ENCODE measurements at places on chromosomes 12 and 14.

DNA sequence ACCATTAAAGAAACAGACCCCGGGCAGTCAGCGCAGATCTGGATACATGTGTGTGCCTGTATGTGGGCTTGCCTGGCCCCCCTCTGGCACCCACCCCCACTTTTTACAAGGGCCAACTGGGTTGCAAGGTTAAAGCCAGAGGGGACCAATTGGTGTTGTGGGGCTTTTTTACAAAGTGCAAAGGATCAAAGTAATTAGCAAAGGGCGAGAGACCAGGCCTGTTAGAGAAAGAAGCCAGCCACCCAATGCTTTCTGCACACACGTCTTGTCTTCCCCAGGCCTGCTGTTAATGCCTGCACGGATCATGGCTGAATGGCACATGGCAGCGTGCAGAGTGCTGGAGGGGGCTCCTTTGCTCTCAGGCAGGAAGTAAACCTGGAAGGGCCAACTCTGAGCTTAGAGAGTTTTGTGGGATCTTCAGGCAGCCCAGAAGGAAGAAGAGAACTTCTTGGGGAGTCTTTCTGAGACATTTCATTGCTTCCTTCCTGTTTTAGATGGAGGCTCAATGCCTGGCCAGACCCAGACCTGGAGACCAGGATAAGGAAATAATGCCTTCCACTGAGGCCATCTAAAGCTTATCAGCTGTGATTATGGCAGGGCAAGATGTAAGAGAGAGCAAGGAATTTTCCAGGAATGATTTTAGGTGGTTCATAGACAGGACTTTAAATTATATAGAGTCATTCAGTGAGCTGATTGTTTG is 523.4 kb upstream of the TBX3 start:
- no peak for DNase-seq

GRCh38 chr14:24874514-24875202 is 175.3 kb downstream of the STXBP6 start:
- DNase-seq = no peak

GRCh38 chr12:97050509-97050908 is 143.5 kb downstream of the NEDD1 start:
- DNase-seq = no peak

DNA sequence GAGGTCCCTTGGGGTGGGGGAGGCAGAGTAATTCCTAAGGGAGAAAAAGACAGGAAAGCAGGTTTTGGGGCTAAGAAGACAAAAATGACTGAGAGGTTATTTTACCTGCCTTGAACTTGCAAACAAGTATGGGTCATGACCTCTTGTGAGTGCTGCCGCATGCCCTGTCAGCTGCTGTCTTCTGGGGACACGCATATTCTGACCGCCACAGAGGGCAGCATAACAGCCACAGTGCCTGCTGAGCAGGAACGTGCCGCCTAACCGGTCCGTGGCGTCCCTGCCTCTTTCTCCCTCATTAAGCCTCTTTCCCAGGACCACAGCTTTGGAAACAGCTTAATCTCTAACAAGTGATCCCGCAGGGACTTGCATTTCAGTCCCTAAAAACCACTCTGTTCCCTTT is 51.3 kb upstream of the KCNA1 start:
- no peak for DNase-seq

GRCh38 chr14:92451245-92451644 is 62.3 kb upstream of the RIN3 start:
- no peak for DNase-seq

- no peak for DNase-seq
Observed at GRCh38 chr14:72559202-72559601, 334.7 kb downstream of the DPF3 start.

DNA sequence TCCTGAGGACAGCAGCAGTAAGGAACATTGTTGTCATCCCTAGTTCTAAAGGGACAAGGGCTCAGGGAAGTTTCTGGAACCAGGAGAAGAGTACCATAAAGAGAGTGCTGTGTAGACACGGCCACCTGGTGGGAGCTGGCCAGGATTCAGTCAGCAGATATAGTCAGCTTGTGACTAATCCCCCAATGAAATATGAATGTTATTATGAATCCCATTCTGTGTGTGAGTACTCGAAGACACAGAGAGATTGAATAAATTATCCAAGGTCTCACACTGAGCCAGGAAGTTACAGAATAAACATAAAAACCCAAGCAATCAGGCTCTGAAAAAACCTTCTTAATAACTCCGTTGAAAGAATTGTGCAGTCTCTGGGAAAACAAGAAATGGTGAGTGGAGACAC is 1359.5 kb downstream of the AACS start:
- no peak for DNase-seq

DNA sequence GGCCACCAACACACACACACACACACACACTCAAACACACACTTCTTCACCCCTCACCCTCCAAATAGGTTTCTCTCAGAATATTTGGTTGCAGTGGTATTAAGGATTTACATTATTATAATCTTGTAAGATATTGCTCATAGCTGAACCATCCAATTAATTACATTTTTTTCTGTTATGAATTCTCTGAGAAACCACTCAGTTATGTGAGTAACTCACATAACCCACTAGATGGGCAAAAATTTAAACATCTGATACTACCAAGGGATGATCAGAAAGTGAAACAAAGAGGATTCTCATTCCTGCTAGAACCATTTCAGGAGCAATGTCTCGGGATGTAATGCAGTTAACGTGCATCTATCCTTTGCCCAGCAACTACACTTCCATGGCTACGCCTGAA is 31.6 kb downstream of the TMTC1 start:
- DNase-seq = no peak

DNA sequence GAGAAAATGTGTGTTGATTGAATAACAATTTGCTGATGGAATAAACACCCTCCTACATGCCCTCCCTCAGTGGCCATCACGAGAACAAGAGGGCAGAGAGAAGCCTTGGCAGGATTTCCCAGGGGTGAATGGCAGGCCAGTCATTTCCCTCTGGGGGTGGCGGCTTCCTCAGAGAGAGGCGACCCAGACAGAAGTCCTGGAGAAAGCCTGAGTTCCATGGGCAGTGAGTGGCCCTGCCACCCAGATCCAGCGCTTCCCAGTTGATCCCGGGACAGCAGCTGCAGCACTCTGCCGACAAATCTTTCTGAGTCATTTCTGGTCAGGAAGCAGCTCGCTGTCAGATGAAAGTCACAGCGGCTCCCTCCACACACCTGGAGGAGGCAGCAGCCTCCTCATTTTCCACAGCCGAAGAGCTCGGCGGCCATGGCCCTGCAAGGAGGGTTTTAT is 123.0 kb downstream of the SCARB1 start:
- DNase-seq = no peak

DNA sequence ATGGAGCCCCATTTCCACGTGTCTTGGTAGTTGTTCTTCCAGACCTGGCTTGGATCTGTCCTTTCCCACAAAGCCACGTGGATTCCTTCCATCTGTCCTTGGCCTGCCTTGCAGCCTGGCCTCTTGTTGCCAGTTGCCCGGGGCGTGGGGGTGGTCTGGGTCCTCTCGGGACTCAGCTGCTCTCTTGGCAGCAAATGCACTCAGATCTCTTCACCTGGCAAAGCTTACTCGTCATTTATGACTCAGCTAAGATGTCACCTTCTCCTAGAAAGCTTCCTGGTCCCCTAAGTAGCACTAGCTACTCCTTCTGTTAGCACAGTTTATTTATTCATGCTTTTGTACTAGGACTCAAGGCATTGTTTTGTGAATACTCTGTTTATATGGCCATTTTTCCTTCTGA is 13.6 kb downstream of the PLEKHG3 start:
- DNase-seq = no peak

DNA sequence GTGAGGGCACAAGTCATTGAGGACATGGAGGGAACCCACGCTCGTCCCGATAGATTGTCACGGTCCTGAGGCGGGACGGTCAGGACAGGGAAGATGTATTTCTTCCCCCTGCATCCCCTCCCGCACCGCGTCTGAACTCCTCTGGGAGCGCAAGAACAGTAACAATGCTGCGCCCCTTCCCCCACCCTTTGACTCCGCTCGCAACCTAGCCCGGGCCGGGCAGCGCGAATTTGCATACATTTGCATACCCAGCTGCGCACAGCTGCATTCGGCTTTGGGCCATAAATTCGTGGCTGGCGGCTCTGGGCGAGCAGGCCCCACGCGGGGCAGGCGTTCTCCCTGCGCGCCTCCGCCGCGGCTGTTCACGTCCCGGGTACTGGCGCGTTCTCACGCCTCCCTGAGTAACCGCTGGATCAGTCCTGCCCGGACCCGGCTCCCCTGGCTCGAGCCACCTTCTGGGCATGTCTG is 29.0 kb upstream of the SMUG1 start:
- no peak for DNase-seq

DNA sequence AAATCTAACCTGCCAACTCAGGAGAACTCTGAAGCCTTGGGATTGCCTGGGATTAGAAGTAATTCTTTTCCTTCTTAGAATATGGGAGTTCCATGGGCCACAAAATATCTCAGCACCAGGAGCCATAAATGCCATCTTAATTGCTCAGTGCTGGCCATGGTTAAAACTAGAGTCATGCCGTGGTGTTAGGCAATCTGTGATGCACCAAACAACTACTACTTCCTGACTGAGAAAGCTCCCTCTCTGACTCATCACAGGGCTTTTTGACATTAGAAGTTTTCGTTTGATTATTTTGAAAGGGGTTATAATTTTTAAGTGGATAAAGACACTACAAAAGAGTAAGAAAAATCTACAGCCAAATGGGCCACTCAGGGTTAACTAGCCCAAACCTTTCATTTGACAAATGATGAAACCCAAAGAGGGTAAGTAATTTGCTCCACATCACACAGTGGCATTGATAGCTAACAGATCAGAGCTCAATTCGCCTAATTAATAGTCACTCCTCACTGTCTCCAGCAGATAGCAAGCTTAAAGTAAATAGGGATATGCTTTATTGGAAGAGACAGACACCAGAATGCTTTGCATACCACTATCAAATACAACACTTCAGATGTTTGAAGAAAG is 377.3 kb downstream of the EMP1 start:
- no peak for DNase-seq

- DNase-seq = no peak
Observed at GRCh38 chr12:71848212-71848611, 8.7 kb downstream of the TBC1D15 start.

- no peak for DNase-seq
Observed at GRCh38 chr14:64464651-64465050, 648 bp upstream of the AKAP5 start.

- no peak for DNase-seq
Observed at GRCh38 chr12:87671757-87672156, 357.4 kb downstream of the C12orf50 start.

DNA sequence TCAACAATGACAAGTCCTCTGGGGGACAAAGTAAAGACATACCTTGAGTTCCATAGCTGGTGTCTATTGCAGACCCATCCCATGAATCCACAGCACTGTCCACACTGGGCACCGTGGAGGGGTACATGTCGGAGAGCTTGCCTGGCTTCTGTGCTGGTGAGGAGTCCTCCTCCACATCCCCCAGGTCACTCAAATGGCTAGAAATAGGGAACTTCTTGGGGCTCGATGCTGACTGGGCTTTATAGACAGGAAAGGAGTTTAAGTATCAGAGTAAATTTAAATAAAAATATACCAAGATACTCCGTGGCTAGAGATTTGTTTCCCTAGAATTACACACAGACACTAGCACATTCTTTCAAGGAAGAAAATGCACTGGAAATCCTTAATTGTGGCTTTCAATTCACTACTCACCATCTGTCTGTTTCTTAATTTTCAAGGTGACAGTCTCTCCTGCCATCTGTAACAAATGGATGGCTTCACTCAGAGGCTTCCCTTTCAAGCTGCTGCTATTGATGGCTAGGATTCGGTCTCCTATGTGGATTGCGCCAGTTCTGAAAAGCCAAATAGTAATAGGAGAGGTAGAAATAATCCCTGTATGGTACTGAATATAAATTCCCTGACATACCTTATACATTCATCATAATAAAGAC is 90.1 kb downstream of the HELB start:
- no peak for DNase-seq

GRCh38 chr12:57152639-57153038 is 5.2 kb upstream of the LRP1-AS start:
- DNase-seq = no peak

DNA sequence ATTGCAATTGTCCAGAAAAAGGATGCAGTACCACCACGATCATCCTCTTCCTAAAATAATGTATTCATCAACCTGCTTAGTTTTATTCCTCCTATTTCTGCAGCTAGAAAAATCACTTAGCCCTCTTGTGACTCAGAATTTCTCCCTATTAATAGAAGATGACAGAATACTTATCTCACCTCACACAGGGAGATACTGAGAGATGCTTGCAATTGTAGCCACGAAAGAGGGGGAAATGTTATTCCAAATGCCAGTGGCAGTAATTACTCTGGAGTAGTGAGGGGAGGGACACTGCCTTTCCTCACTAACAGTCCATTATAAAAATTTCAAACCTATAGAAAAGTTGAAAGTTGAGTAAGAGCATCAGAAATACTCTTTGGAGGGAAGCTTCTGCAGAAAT is 11.8 kb upstream of the DUSP6 start:
- no peak for DNase-seq

GRCh38 chr12:44775901-44776300 is 100.2 kb downstream of the NELL2 start:
- DNase-seq = no peak

- DNase-seq = no peak
Observed at GRCh38 chr14:24378981-24379906, 11.3 kb downstream of the NFATC4 start.

DNA sequence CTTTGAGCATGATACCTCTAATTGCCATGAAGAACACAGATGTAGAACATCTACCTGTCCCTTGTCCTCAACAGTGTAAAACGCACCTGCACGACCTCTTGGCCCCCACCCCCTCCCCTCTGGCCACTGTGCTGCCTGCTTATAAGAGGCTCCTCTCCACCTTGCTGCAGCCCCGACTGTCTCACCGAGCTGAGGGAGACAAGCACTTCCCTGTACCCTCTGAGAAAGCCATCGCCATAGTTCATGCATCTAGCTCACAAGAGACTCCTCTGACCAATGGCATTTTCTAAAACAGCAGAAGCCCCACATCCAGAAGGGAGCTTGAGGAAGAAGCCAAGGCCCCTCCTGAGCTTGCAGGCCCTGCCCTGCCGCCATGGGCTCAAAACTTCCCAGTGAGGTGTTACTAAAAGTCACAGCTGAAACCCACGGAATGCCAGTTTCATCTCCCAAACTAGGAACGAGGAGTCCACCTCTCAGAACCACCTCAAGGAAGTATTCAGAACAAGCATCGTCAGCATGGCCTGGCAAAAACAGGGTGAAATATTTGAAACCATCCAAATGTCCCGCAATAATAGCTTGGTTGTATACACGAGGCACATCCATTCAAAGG is 21.5 kb upstream of the ANO2 start:
- DNase-seq = no peak
